ENCODE measurements at places on chromosomes 1 and 21.

DNA sequence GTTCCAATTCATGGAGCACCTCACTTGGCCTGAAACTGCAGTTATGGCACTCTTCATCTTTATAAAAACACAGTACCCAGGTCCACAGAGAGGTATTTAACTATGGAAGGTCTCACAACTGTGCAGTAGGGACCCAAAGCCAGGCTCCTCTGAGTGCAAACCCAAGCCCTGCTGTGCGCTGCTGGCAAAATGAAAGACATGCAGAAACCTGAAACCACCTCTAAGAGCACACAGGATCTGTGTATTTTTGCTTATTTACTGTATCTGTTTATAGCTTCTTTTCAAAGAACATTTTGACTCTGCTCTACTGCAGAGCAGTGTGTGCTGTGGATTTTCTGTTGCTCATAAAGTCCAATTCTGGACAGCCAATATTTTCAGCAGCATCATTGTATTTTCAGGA is 166.6 kb downstream of the DSCAM start:
- DNase-seq: no peak

GRCh38 chr1:152148051-152148450 is 11.0 kb downstream of the RPTN start:
- DNase-seq: no peak

GRCh38 chr1:8347635-8348034 is 29.7 kb downstream of the SLC45A1 start:
- DNase-seq: peak; percentile 40

DNA sequence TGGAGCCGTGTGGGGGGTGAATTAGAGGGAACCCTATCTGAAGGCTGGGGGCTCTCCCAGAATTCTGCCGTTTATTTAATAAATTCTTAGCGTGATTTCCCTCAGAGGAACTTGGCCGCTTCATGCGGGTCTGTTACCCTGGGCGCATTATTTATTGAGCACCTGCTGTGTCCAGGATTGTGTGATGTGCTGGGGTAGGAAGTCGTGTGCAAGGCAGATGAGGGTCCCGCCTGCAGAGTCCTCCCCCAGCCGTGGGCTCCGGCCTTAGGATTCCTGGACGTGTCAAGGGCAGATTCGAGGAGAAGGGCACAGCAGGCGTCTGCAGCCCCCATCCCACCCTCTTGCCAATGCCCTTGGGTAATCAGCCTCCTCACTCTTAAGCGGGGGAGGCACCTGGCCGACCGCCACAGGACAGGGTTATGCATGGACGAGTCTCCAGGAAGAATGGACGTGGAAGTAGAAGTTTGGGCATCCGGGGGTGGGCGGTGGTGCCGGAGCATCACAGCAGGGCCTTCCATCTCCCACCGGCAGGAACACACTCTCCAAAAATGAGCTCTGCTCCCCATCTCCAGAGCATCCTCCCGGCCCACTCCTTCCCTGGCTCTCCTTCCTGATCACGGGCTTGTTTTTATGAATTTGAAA is 233.3 kb upstream of the C1orf174 start:
- DNase-seq: no peak

DNA sequence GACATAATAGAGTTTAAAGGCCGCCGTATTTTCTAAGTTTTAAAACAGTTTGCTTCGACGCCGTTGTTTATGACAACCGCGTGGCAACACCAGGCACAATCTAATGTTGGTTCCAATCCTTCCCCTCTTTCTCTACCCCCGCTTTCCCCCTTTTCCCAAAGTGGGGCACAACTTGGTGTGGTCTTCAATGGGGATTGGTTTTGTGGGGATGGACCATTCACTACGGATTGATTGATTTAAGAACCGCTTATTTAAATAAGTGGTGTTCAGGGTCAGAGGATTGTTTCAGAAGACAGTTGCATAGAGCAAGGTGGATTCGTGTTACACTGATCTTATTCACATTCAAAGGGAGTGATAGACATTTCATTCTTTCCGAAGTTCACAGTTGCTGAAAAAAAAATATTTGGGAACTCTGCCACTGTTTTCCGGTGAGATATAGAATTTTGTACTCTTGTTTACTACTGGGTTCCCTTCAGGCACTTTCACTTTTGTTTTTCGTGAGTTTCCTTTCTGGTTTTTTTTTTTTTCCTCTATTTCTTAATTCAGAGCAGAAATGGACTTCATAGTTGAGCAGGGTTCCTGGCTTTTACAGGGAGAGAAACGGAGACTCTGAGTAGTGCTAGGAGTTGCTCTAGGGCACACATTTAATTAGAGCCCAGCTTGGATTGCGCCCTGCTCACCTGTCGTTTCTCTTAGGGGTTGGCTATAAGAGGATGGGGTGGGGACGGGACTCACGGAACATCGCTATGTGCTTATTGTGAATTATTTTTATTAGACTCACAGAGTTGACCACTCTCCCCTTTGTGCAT is 79.6 kb upstream of the AK4 start:
- DNase-seq: no peak

- peak; percentile 87 for DNase-seq
Observed at GRCh38 chr1:115641762-115642167, at the start of gene VANGL1. Gene VANGL1, plus strand, starts transcription at chr1:115641970. Its CDS starts 9,444 bp downstream, at chr1:115651414.

DNA sequence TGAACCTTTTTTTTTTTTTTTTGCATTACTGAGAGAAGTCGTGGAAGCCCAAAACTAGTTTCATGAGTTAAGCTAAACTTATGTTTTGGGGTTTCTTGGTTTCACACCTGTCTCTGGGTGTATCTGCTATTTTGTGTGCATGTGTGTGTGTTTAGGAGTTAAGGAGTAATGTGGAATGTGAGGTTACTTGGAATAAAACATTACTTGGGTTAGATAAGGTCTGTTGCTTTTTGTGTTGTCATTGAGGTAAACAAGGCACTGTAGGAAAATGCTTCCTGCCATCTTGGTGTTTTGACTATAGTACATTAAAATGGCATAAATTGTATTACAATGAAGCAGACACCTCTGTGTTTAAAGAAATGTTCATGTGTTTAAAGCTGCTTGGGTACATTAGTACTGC is 2.9 kb downstream of the TENT5C start:
- DNase-seq: no peak

- no peak for DNase-seq
Observed at GRCh38 chr1:164440232-164440631, 118.8 kb upstream of the PBX1 start.

GRCh38 chr1:9078015-9078751 is 8.7 kb upstream of the SLC2A5 start:
- DNase-seq: no peak

DNA sequence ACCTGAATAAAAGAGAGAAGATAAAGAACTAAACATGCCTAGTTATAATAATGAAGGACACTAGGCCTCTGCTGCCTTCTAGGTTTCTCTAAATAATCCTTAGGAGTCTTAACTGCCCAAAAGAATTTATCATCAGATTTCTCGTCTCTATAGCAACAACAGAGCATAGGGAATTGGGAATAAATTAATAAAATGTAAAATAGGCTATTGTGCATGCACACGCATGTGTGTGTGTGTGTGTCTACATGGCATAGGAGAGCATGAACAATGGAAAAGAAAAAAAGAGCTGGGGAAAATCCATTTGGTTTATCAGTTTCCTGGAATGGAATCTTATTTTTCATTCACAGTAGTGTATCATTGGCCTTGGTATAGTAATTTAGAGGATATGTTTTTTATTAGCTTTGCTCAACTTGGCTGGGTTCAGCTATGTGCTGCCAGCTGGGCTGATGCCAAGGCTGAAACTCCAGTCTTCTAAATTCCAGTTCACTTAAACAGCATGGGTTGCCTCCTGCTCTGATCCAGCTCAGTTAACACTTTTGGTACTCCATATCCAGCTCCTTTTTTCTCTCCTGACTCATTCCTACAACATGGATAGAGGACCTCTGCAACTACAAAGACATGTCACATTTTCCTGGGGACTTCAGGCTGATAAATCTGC is 80.6 kb upstream of the SLFNL1 start:
- DNase-seq: peak; percentile 82

DNA sequence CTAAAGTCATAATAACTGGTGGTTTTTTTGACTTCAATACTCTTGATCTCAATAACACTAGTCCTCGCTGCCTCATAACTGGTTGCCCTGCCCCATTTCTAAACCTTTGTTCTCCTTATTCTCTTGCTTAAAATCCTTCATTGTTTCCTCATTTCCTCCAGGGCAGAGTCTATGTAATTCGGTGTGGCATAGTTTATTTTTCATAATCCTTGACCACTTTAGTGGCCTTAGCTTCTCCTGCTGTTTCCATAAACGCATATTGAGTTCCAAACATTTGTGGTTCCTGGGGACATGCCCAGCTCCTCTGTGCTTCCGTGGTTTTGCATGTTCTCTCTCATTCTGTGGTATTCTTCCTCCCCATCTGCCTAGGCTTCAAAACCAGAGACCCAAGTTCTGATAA is 19.0 kb upstream of the TLCD4 start:
- no peak for DNase-seq

DNA sequence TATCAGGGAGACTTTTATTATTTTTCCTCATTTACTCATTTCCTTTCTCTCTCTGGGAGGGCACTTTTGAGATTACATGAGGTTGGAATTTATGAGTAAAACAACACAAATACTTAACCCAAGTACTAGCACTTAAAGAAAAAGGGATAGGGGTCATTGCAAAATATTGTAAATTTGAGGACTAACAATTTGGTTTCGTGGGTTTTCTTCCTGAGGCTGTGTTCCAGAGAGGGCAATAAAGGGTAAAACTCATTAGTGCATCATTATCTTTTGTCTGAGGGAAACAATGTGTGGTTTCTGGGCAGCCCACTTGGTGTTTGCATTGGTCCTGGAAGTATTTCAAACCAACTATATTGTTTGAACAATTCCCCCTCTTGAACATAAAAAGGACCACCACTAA is 96.5 kb downstream of the GREM2 start:
- no peak for DNase-seq

DNA sequence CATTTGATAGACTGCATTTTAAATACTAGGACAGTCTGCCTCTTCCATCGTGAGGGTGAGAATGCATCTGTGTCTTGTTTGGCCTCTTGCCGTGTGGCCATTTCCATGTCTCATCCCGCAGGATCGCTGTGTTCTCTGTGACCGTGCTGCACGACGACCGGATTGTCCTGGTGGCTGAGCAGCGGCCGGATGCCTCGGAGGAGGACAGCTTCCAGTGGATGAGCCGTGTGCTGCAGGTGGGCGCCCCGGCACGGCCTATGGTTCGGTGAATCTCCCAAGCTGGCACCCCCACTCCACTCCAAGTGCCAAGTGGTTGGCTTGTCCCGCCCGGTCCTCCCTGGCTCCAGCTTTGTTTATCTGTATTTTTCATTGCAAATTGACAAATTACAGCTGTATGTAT is 55.2 kb downstream of the S100B start:
- no peak for DNase-seq

DNA sequence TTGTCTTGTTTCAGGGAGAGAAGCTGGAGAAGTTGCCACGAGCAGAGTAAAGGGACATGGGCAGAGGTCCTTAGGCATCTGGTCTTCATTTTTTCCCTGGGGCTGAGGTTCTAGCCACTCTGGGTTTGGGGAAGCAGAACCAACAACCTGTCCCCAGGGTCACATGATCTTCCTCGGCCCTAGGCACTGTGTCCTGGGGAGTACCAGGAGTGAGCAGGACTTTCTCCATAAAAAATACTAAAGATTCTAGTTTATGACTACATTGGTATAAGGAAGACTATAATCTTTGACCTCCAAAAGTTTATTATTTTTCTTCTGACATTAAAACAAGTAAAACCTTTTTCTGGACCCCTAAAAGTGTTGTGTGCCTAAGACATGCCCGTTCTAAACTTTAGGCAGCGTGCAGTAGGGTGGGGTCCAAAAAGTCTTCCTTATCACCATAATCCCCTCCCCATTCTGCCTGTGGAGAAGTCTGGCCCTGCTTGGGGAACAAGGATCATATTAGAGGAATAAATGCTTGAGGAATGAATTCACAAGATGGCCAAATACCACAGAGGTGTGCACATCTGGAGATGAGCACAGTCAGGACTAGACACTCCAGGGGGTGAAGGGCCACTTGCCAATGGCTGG is 19.3 kb upstream of the IGSF3 start:
- DNase-seq: peak; percentile 78

GRCh38 chr1:155507945-155508344 is 54.7 kb downstream of the ASH1L start:
- DNase-seq: no peak

DNA sequence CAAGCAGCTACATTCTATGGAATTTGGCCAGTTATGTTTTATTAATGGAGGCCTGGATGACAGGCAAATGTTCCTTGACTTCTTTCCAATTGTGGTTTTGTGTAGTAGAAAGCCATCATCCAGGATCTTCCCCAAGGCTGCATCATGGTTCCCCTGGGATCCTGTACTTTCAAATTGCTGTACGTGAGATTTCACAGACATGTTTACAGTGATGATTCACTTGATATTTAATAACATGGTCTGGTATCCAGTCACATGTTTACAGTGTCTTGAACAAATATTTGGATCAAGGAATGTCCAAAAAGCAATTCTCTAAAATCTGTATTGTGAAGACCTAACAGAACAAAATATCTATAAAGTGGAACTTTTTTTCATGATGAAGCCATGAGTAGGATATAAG is 68.3 kb upstream of the ST6GALNAC3 start:
- DNase-seq: no peak

GRCh38 chr1:200793677-200794076 is 55.0 kb downstream of the CAMSAP2 start:
- DNase-seq: no peak

- DNase-seq: no peak
Observed at GRCh38 chr1:183841550-183841949, 36.6 kb downstream of the RGL1 start.

DNA sequence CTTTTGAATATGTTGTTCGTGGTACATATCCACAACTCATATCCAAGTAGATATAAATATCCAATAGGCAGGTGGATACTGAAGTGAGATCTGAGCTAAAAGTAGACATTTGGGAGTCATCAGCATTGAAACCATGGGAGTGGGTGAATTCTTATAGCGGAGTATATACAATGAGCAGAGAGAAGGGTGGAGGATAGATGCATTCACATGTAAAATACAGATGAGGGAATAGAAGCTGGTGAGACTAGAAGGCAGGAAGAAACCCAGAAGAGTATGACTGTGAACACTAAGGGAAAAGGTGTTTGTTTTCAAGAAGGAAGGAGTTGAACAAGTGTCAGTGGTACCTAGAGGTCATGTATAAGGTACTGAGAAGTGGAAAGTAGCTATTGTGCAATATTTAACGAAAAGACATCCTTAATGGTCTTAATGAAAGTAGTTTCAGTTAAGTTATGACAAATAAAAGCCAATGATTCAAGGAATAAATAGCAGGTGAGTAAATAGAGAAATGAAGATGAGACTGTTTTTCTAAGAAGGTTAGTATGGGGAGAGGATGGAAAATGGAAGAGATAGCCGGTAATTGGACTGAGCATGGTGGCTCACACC is 181.6 kb upstream of the CACYBP start:
- DNase-seq: no peak

DNA sequence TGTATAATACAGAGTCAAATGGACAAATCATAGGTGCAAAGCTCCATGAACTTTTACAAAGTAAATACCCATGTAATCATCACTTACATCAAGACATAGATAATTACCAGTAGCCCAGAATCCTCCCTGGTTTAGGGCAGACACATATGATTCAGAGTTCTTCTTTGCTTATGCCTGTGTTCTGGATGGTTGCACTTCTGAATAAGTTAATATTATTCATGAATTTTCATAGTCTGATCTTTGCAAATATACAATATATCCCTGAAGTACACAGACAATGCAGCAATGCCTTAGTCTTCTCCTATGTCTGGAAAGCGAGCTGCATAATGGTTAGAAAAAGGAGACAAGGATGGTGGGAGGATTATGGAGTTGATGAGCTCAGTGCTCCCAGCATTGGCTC is 122.4 kb upstream of the PLXNA2 start:
- DNase-seq: no peak

GRCh38 chr1:21868941-21869454 is 56.9 kb downstream of the LDLRAD2 start:
- no peak for DNase-seq

GRCh38 chr1:923991-924655 is 400 bp downstream of the SAMD11 start:
- no peak for DNase-seq

Measured in Right ventricle myocardium inferior (tissue), 1 donor.